ENCODE measurements at places on chromosomes 1 and 21.

- no peak for DNase-seq
Observed at GRCh38 chr1:200337831-200338230, 72.0 kb downstream of the ZNF281 start.

DNA sequence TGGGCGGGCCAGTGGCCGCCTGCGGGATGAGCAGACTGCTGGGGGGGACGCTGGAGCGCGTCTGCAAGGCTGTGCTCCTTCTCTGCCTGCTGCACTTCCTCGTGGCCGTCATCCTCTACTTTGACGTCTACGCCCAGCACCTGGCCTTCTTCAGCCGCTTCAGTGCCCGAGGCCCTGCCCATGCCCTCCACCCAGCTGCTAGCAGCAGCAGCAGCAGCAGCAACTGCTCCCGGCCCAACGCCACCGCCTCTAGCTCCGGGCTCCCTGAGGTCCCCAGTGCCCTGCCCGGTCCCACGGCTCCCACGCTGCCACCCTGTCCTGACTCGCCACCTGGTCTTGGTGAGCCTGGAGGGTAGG is 2.1 kb downstream of the B4GALT2 start:
- no peak for DNase-seq

DNA sequence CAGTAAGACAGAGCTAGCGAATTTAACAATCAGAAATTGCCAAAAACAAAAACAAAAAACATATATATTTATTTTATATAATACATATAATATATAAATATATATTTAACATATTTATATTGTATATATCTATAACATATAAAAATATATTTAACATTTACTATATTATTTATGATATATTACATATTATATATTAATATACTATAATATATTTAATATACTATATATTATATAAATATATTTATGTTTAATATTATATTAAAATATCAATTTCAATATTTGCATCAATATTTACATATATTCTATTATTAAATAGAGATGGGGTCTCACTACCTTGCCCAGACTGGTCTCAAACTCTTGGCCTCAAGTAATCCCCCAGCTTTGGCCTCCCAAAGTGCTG is 50.9 kb downstream of the TBX19 start:
- no peak for DNase-seq

DNA sequence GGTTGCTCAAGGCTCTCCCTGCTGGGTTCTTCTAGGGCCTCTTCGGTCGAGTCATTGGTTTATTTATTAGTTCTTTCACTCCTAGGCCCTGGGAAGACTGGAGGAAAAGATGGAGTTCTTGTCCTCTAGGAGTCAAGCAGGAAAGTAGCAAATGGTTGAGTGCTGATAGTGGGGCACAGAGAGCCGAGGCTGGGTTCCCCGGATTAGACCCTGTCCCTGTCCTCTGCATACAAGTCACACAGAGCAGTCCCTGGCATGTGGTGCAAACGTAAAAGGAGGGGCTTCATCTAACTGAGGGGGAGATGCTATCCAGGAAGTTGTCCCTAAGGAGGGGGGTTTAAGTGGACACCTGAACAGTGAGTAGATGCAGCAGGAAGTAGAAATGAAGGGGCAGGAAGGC is 19.2 kb upstream of the KCNE2 start:
- DNase-seq: no peak

GRCh38 chr1:32878183-32878582 is 7.5 kb upstream of the FNDC5 start:
- DNase-seq: no peak

GRCh38 chr1:209890641-209891330 is 47.2 kb upstream of the SYT14 start:
- no peak for DNase-seq

GRCh38 chr21:29193901-29194300 is 63.5 kb downstream of the MAP3K7CL start:
- no peak for DNase-seq

DNA sequence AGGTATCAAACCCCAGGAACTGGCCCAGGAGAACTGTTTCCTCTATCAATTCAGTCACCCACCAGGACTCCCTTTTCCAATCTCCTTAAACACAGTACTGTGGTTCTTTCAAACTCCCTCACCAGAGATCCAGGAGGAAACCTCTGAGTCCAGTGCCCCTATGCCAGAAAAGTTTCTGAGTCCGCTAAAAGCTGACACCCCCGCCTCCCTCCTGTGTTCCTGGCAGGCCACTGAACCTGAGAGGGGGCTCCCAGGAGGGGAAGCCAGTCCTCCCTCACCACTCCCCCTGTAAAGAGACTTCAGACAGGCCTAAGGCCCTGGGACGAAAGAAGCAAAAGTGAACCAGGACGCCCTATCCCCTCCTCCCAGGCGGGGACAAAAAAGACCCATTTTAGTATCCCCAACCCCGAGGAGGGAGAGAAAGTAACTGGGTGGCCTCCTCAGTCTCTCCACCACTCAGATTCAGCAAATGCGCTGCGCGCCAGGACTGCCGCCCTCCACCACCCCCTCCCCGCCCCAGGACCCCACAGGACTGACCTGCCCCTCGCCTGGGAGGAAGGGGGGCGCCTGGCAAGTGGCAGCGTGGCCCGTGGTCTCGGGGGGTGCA is 624 bp downstream of the SLC41A1 start:
- DNase-seq: no peak

DNA sequence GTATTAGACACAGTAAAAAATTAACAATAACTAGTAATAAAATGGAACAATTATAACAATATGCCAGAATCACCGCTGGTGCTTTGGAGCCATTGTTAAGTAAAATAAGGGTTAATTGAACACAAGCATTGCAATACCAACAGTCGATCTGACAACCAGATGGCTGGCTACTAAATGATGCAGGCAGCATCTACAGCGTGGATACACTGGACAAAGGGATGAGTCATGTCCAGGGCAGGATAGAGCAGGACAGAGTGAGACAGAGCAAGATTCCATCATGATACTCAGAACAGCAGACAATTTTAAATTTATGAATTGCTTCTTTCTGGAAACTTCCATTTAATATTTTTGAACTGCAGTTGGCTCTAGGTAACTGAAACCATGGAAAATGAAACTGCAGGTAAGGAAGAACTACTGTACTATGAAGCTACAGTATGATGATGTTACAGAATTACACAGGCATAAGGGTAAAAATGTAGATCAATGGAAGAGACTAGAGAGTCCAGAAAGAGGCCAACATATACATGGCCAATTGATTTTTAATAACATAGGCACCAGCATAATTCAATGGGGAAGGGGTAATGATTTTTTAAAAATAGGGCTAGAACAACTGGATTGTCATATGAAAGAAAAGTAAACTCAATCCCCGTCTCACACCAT is 168.7 kb downstream of the RRAGC start:
- DNase-seq: no peak

- DNase-seq: no peak
Observed at GRCh38 chr1:164708596-164708995, 149.6 kb downstream of the PBX1 start.

GRCh38 chr1:58870298-58870676 is 86.4 kb upstream of the JUN start:
- DNase-seq: no peak

- DNase-seq: peak; percentile 45
Observed at GRCh38 chr1:212234431-212235395, 50.5 kb upstream of the PPP2R5A start.

- DNase-seq: no peak
Observed at GRCh38 chr1:35783055-35783583, 13.3 kb upstream of the CLSPN start.

DNA sequence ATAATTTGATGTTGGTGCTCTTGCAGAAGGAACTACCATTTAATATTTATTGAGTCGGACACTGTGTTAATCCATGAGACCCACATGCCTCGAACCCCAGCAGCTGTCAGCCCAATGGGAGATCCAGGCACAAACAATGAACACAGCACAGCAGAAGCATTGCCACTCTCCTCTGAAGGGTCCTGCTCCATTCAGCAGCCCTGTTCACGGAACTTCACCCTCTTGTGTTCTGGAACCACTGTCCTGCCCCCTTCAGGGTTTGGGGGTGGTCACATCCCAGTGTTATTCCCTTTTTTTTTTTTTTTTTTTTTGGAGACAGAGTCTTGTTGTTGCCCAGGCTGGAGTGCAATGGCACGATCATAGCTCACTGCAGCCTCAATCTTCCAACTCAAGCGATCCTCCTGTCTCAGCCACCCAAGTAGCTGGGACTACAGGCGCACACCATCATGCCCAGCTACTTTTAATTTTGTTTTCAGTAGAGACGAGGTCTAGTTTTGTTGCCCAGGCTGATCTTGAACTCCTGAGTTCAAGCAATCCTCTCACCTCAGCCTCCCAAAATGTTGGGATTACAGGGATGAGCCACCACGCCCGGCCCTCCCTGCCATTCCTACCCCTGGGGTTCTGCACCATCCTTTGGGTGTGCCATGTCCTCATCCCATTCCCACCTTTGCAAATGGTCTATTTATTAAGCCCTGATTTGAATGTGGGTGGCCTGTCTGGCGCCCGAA is 70.2 kb downstream of the EVA1C start:
- no peak for DNase-seq

DNA sequence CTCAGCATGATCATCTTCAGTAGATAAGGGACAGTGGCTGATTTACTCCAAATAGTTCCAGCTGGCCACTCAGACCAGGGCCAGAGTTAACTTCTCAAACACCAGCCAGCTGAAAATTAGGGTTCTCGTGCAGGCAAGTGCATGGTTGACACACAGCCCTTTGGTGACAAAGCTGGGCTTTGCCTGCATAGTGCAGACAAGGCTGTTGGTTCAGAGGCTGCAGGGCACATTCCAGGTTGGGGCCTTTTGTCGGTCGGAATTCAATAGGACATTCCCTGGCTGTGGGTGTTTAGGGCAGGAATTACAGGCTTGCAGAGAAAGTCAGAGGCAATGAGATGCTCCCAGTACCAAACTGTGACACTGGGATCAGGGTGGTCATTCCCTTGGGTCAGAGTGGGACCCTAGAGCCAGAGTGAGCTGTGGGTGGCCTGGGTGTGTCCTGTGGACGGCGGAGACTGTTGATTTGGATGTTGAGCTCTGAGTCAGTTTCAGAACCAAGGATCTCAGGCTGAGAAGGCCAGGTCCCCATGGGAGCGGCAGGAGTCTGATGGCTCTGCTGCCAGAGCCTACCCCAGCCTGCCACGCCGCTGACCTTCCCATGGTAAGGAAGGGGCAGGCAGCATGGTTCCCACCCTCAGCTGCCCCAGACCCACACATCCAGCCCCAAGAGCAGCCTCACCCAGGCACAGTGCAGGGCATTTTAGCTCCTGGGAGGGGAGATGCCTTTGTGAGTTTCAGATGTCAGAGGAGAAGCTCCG is 56.2 kb downstream of the STUM start:
- no peak for DNase-seq
